Activated CD4-positive, alpha-beta T cell treated with anti-CD3 and anti-CD28 coated beads, Interleukin-2, amount 10 ng/mL, durations not matched to agents 7 days and 5 days (primary cell): ENCODE measurements at places on chromosomes 6 and 20. TPM values are rescaled to one million over a fixed set of nuclear protein-coding genes. Genes with fewer than 3 reads are reported as not detected.
A peak's percentile ranks its signal among the peaks of the same experiment; 100 is the strongest.

DNA sequence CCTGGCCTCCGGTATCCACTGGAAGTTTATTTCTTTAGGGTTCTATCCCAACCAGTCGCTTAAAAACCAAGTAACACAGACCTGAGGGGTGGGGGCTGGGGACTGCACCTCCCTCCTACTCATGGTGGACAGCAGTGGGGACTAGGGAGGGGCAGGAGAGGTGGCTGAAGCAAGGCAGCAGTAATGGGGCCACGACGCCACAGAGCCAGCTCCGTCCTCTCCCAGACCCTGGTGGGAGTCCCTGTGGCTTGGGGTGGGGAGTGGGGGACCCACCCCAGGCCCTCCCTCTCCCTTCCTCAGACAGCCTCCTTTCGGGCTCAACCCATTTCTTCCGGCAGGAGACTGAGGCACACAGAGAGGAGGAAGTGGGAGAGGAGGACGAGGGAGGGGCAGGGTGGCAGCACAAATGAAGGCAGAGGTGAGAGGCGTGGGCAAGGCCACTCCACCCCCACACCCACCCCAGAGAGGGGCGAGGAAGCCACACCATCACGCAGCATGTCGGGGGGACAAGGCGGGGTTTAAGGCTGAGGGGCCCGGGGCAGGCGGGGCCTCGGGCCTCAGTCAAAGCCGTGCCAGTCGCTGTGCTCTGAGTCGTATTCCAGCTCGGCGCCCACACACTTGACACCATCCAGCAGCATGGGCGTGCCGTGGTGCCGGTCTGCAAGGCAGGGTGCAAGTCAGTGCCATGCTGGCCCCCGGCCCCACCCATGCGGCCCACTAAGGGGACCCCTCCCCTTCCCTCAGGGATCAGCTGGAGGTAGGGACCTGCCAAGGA is 13.9 kb downstream of the ADISSP start:
- no peak for DNase-seq

DNA sequence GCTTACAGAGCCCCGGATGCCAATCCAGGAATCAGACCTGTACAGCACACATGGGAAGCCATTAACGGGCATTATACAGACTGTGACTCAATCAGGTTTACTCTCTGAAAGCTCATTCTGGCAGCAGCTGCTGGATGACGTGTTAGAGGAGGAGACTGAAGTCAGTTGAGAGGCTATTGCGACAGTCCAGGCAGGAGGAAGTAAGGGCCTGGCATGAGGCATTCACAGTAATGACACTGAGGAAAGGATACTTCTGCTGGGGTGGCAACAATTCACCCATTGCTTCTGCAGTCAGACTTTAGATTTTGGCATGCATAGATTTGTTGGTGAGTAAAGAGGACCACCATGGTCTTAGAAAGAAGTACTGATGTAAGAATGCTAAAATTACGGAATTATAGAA is 151.0 kb upstream of the HEY2 start:
- no peak for DNase-seq

GRCh38 chr20:36794116-36794474 is 20.5 kb upstream of the DSN1 start:
- no peak for DNase-seq

GRCh38 chr6:38117281-38117680 is 297.8 kb downstream of the ZFAND3 start:
- no peak for DNase-seq

Gene NOX3
- total RNA-seq = not detected

GRCh38 chr6:135163440-135163738 is 17.7 kb upstream of the MYB start:
- peak; percentile 63 for DNase-seq
